ENCODE measurements at places on chromosomes 5 and 9. TPM values are rescaled to one million over a fixed set of nuclear protein-coding genes. Genes with fewer than 3 reads are reported as not detected.

Gene EPB41L4B
- total RNA-seq, result 12.3 TPM

Gene PCDHA3
- total RNA-seq, result under 0.01 TPM

DNA sequence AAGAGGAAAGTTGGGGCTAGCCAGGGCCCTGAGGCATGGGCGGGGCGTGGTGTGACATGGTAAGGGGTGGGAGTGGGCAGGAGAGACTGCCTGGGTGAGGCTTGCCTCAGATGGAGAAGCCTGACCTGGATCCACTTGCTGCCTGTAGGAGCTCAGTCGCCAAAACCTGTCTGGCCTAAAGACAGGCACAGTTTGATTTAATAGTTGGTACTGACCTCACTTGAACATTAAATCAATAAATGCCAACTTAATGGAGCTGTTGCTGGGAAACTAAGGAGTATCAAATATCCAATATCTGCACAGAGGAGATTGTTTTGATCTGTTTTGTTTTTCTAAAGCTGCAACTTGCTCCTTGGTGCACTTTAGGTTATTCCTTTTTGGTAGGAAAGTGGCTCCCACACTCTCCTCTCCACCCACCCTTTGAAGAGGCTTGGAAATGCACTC lies 86.4 kb downstream of the RCL1 start:
- DNase-seq, result no peak

- no peak for DNase-seq
Measured at GRCh38 chr9:83027153-83027891, 35.6 kb downstream of the RASEF start.

- DNase-seq, result no peak
Measured at GRCh38 chr5:164868761-164869160, 1363.3 kb downstream of the MAT2B start.

GRCh38 chr5:11064763-11065450 lies 303.9 kb upstream of the DAP start:
- DNase-seq, result no peak

Measured in stomach (tissue), 19 donors.